ENCODE measurements at places on chromosomes 5 and 9.

DNA sequence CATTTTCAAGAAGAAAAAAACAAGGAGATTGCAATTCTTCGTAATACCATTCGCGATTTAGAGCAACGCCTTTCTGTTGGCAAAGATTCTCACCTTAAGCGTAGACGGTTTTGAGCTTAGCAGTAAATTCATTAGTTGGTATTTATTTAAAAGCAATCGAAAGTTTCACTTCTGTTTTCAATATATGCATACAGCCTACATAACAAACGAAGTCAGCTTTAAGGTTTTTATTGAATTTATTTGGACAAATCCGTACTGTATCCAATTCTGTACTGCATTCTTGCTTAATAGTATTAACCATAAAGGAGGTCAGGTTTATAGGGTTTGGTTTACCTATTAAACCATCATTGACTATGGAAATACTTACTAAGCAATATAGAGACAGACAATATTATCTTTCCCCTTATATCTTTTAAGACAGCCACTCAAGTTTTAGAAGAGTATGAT, 12.0 kb downstream of the SELENOP start:
- no peak for DNase-seq

DNA sequence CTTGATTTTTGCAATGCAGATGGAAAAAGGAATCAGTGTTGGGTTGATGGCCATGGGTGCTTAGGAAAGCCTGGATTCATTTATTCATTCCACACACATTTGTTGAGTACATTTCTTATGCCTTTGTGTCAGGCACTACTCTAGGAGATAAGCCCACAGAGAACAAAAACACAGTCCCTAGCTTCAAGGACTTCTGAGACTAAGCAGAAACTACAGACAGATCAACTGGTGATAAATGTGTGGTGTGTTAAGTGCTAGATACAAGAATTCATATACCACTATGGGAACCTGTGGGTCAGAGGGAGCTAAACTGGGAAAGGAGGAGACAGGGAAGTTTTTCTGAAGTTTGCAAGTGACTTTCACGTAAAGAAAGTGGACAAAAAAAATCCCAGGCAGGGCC, 119.9 kb downstream of the CEMIP2 start:
- DNase-seq, result no peak

GRCh38 chr9:3887221-3887653, 361.4 kb upstream of the RFX3 start:
- no peak for DNase-seq

- no peak for DNase-seq
Observed at GRCh38 chr5:172362755-172363154, 79.2 kb upstream of the UBTD2 start.

DNA sequence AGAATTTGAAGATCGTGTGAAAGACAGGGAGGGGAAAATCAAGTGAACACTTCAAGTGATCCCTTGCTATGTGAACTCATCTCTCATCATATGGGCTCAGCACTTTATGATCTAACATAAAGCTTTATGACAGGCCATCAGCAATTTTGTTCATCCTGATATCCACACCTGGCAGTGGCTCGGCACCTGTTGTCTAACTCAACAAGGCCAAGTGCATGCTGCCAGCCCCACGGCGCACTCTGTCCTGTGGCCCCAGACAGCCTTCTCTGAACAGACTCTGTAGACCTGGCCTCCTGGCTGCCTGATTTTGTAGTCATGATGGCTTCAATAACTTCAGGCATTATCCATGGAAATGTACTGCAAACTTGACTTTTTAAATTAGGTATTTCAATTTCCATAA, 106.3 kb downstream of the MEF2C start:
- no peak for DNase-seq

- no peak for DNase-seq
Observed at GRCh38 chr5:6723816-6724300, 10.6 kb downstream of the TENT4A start.

DNA sequence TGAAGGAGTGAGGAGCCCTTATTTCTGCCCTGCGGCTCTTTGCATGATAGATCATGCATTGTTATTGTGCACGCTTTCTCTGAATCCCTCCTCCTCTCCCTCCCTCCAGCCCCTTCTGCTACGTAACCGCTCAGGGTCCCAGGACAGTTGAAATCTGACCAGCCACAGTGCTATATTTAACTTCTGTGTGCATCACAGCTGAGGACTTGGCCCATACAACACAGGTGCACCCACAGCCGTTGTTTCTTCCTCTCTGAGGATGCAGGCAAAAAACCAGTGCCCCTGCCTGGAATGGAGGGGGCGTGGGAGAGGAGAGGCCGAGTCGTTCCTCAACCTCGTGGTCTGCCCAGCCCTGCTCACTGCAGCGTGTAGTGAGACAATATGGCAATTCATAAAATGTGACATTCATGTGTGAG, 335.6 kb upstream of the CLINT1 start:
- DNase-seq, result no peak
